ENCODE measurements at places on chromosomes 16 and 17.

GRCh38 chr16:1541293-1542165, 8.1 kb downstream of the TMEM204 start:
- no peak for DNase-seq

DNA sequence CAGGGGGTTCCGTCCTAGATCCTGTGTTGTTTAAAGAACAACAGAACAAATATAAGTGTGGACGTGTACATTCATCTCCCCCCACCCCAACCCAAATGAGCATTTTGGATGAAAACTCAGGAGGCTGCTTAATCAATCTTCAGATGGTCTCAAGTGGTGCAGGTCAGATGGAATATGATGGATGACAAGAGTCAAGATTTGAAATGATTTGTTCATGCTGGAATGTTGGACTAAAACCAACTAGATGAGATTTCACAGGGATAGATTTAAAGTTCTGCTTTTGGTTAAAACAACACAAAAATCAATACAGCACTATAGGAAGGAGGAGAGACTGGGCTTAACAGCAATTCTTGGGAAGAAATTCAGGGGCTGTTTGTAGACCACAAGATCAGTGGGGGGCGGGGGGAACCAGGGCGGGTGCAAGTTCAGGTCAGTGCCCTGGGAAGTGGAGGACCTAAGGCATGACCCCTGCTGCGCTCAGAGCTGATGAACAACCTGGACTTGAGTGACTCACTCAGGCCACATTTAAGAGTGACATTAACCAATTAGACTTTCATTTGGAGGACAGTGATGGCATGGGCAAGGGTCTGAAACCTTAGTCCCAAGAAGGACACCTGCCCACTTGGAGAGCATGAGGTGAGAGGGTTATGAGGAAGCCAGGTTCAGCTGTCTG, 15.1 kb downstream of the TTYH2 start:
- DNase-seq: no peak

DNA sequence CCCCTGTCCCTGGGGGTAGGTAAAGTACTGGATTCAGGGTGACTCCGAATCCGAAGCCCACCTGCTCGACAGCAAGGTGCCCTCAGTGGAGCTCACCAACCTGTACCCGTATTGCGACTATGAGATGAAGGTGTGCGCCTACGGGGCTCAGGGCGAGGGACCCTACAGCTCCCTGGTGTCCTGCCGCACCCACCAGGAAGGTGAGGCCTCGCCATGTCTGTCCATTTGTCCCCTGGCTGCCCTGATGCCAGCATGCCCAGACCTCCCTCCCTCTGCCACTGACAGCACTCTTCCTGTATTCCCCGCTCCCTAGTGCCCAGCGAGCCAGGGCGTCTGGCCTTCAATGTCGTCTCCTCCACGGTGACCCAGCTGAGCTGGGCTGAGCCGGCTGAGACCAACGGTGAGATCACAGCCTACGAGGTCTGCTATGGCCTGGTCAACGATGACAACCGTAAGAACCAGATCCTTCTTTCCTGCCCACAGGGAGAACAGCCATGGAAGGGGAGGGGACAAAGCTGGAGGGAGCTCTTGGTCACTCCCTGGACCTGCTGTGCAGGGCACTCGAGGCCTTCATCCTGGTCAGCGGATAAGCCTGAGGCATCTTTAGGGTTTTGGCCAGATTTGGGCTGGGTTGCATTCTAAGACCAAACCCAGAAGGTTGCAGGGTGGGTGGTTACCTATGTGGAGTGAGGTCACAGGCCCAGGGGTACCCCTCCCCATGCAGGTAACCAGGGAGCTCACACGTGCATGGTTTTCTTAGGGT, 14.2 kb downstream of the GALK1 start:
- DNase-seq: no peak

DNA sequence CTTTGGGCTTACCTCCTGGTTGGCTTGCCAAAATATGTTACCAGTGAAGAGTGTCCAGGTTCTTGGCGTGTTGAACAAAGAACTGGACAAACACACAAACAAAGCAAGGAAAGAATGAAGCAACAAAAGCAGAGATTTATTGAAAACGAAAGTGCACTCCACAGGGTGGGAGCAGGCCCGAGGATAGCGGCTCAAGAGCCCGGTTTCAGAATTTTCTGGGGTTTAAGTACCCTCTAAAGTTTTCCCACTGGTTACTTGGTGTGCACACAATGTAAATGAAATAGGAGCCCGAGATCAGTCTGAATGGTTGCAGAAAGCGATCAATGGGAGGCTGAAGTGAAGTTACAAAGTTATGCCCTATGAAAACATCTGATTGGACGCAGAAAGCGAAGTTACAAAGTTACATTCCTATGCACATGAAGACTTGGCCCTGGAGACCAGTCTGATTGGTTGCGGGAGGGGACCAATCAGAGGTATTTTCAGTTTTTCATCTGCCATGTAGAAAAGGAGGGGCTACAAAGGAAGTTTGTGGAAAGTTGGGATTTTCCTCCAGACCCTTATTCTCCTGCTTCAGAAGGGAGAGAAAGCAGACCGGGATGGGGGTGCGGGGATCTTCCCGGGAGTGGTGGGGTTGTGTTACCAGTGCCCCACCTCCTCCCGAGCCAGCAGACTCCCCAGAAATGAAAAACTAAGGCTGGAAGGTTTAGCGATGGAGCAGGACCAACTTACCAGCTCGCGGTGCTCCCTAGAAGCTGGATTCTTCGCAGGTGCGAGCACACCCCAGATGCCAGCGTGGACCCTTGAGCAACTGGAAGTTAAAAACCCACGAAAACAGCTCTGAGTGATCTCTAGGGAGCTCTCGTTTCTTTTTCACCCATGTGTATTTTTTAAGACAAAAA, at the start of gene SLFN12:
Gene SLFN12 (minus strand): TSS at position 325 of the 899 bp plus-strand sequence. CDS start 9,472 bp downstream, outside the sequence.
- peak; percentile 49 for DNase-seq

DNA sequence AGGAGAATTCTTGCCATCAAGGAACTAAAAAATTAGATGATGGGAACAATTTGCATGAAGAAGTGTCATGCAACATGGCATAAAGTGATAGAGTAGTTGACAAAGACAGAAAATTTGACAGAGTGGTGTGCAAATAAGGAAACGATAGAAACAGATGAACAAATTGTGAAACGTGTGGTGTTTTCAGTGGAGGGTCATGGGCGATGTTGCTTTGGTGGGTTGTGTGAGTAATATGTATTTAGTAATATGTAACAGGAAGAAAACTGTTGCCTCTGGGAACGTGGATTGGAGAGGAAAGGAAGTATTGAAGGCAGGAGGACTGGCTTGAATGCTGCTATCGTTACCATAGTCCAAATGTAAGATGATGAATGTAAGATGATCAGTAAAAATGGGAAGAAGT, 3.6 kb downstream of the COX10 start:
- DNase-seq: no peak

DNA sequence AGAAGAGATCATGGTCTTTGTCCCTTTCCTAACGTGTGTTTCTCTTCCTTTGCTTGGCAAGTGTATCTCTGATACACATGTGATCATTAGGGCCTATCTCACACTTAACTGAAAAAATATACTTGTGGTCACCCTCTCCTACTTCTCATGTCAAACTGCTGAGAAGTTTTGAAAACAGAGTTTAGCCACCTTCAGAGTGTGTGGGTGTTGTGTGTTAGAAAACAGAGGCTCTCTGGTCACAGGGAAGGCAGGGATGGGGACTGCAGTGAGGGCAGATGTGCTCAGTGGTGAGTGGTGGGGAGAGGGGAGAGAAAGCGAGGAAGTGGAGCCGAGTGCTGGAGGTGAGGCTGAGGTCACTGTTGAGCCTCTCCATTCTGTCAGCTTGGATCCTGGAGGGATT, 29.4 kb downstream of the GRB7 start:
- peak; percentile 46 for DNase-seq

DNA sequence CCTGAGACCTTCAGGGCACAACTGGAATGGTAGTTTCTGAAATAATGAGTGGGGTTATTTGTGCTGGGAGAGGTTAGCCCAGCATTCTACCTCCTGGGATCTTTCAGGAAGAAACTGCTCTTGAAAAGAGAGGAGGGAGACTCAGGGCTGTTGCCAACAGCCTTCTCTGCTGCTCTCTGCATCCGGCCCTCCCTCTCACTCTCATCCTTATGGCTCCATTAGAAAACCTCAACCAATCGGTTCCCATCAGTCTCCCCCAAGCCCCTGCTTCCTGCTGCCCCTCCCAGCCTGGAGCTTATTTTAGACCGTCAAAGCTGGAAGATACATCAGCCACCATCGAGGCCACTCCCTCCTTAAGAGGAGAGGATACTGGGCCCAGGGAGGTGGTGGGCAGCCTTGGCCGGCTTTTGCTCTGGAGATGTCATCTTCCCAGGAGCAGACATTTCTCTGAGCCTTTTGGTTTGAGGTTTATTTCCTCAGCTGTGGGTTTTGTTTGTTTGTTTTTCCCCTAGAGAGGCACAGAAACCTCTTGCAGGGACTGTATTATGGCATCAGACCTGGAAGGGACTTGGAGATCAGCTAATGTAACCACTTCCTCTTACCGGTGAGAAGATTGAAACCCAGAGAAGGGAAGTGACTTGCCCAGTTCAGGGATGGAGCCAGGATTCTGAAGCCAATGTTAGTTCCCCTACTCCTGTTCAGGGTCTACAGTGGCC, 2.7 kb downstream of the MPRIP start:
- no peak for DNase-seq

DNA sequence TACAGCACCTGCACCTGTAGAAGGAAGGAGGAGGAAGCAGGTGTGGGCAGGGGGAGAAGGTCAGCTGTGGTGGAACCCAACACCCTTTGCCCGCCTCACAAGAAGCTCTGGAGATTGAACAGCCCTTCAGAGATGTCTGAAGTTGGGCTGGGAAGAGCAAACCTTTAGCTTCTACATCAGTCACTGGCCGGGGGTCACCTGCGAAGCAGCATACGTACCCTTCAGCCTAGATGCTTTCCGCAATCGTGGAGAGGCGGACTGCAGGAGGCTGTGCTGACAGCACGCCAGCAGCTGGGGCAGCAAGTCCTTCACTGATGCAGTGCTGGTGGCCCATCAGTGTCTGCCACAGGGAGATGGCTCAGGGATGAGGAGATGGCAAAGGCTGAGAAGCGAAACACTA, 5.2 kb upstream of the HS3ST3B1 start:
- DNase-seq: no peak

DNA sequence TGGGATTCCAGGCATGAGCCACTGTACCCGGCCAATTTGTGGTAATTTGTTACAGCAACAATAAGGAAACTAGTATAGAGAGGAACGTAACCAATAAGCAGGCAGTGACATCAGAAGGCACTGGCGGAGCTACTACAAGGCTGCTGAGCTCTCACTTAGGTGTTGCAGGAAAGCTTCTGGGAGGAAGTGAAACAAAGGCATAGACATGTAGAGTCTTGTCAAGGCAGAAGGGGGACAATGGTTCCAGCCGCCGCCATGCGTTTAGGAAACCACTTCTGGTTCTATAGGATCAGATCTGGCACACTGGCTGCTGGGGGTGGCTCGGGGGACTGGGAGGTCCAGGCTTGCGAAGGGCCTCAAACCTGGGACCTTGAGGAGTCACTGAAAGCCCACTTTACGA, 9.4 kb upstream of the CPSF4L start:
- DNase-seq: no peak

DNA sequence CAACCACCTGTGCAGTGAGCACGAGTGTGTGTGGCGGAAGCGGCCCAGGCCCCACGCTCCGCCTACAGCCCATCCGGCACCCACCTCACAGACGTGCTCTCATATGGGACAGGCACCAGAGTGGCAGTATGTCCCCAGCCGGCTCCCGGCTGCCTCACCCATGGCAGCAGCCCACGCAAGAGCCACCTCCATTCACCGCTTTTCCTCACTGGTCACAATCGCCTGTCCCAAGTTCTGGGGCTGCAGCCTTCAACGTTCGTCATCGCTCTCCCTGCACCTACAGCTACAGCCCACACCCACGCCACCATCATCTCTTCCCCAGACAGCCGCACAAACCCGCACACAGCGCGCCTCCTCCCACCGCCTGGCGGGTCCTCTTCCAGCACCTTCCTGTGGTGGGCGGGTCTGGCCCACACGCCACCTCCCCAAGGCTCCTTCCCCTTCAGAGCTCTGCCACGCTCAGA, 17.5 kb upstream of the TRAP1 start:
- no peak for DNase-seq

- DNase-seq: no peak
Measured at GRCh38 chr17:45770632-45771270, 13.4 kb upstream of the CRHR1 start.

DNA sequence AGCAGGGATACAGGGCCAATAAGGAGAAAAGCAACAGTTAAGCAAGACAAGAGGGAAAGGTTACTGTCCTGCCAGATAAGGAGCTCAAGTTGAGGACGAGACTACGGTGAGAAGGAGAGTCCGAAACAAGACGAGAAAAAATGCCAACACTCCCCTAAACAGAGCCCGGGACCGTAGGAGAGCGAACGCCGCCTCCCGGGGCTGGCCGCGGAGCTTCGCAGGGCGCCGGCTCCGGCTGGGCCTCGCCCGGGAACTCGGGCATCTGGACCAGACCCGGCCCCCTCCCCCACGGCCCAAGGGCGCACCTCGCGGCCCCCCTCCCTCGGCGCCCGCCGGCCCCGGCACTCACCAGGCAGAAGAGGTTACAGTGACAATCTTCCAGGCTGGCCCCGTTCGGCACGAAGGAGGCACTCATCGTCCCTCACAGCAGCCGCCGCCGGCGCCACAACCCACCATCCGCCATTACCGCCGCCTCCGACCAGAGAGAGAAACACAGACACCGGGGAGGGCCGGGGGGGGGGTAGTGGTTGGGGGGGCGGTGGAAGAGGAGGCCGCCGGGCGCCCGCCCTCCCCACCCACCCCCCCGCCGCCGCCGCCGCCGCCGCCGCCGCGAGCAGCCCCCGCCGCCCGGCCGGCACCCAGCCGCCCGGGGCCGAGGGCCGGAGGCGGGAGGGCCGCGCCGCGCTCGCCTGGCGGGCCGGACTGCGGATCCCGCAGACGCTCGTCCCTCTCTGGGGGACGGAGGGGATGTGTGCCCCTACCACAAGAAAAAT, at the start of gene MED13:
Gene MED13 (minus strand): TSS at position 488 of the 773 bp plus-strand sequence. CDS start 73 bp downstream, at position 415.
- peak; percentile 60 for DNase-seq

- DNase-seq: no peak
Measured at GRCh38 chr16:27258241-27258734, 10.3 kb downstream of the NSMCE1 start.

GRCh38 chr16:49574826-49575225, 201.2 kb downstream of the C16orf78 start:
- no peak for DNase-seq

DNA sequence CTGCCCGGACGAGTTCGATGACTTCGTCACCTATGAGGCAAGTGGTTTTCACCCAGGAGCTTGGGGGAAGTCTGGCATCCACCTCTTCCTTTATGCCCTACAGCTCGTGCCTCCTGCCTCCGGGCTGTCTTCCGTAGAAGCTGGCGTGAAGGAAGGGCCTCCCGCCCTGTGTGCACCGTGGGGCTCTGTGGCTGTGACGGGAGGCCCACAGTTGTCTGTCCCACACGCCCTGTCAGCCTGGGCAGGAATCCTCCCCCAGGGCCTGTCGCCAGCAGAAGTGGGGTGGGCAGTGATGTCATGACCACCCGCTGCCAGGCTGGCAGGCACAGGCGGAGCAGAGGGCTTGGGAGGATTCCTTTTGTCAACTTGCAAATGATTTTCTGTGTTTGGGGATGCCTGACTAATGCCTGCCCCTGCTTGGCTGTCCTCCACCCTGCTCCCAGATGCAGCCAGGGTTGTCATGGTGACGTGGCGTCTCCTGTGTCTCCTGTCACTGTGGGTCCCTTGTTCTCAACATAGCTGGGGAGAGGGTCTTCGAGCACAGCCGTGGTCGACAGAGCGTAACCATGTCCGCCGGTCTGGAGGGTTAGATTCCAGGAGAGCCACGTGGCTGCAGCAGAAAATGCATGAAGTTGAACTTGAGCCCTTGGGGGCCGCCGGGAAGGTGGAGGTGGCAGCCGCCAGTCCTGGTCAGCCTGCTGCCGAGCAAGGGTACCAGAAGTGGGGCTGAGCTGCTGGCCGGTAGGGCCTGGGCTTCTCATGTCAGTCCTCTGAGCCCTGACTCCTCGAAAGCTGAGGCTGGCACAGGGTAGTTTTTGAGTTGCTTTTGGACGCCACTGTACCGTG, 46.1 kb downstream of the RAB11FIP3 start:
- no peak for DNase-seq

Measured in stimulated activated naive CD8-positive, alpha-beta T cell treated with anti-CD3 and anti-CD28 coated beads, Interleukin-15, Interleukin-2, amounts not matched to agents 100 U/mL and 50 U/mL, for 24 hours (primary cell).